Fibroblast of skin of right quadriceps (primary cell): ENCODE measurements at places on chromosomes 7 and 10.

GRCh38 chr7:110988890-110989501 is 101.9 kb upstream of the LRRN3 start:
- DNase-seq: no peak

DNA sequence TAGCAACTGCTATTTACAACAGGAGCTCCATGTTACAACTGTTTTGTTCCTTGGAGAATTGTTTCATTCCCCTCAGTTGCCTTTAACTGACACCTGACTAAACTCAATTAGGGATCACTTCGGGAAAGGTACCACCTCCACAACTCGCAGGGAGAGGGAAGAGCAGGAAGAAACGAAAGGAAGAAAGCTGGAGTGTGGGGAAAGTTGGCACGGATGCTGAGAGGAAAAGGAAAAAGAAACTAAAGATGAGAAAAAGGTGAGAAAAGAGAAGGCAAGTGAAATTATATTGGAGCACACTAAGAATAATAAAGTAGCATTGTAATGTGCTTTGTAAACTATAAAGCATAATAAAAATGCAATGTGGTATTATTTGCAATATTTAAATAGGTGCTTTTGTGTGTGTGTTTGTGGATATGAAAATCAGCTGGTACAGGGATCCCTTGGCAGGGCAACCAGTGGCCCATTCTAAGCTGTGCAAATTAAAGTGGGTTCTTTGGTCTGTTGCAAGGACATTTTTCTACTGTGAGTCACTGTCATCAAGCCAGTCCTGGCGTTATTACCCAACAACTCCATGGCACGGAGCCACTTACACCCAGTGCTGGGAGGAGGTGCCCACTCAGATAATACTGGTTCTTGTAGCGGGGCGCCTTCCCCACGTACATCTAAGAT is 45.9 kb downstream of the HIPK2 start:
- peak; percentile 82 for DNase-seq

DNA sequence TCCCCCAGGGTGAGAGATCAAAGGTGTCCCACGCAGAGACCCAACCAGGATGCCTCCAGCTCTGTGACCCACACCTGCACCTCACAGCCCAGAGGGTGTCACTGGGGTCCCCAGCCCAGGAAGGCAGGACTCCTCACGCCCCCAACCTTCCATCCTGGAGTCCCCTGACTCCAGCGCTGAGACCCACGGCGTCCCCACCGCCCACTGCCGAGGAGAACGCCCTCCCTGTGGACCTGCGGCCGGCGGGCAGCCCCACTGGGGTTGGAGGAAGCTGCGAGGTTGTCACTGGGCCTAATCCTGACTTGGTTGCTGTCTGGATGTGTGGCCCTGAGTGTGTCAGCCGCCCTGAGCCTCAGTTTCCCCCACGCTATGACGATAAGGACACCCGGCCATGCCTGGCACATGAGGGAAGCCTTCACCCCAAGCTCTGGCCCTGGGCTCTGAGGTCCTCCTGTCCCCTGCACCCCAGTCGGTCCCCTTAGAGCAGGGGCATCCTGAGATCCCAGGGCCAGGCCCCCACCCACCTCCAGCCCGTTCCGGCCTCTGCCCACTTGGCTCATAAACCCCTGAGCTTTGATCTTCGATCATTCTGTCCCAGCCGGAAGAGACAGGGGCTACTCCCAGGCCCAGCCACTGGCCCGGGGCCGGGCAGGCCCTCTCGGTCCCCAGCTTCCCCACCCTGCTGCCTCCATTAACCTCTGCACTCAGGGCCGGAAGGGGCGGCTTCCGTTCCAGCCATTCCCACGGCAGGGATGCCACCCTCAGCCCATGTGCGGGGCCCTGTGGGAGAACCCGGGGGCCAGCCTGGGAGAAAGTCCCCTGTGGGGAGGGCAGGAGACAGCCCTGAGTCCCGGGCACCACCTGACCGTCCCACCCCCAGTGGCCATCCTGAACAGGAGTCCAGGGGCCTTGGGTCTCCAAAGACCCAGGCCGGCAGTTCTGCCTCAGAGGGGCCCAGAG is 113.2 kb downstream of the MICALL2 start:
- no peak for DNase-seq

- DNase-seq: no peak
Observed at GRCh38 chr7:111510062-111510461, 52.2 kb downstream of the IMMP2L start.

- DNase-seq: no peak
Observed at GRCh38 chr10:70967591-70968587, 79.5 kb upstream of the PCBD1 start.

DNA sequence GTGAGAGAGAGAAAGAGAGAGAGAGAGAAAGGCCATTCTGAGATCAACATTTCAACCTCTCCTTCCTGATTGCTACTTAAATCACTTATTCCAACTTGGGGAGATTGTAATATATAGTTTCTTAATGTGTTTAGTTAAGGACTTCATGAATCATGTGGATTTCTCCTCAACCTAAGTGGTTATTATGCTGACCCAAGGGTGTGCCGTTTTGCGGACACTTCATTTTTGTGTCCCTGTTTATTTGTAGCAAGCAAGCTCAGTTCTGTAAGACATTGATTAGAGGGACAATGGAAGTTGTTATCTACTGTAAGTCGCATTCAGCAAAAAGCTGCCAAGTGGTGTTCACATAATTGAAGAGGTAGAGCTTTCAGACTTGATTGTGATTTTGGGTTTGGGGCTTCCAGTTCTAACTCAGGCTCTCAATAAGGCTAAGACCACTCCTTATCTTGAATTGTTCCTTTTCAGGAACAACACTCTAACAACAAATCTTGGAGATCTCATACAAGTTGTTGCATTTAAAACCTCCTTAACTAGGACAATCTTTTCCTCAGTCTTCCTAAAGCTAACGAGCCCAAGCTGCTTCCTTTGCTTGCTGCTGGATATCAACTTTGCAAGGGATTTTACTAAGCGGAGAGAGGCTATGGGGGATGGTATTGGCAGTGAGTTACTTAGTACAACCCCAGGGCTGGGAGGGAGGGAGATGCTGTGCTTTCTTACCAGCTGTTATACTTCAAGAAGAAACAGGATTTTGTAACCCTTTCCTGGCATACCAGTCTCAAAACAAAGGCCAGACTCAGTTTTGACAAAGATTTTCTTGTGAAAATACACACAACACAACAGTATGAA is 19.8 kb upstream of the COL1A2 start:
- peak; percentile 96 for DNase-seq

DNA sequence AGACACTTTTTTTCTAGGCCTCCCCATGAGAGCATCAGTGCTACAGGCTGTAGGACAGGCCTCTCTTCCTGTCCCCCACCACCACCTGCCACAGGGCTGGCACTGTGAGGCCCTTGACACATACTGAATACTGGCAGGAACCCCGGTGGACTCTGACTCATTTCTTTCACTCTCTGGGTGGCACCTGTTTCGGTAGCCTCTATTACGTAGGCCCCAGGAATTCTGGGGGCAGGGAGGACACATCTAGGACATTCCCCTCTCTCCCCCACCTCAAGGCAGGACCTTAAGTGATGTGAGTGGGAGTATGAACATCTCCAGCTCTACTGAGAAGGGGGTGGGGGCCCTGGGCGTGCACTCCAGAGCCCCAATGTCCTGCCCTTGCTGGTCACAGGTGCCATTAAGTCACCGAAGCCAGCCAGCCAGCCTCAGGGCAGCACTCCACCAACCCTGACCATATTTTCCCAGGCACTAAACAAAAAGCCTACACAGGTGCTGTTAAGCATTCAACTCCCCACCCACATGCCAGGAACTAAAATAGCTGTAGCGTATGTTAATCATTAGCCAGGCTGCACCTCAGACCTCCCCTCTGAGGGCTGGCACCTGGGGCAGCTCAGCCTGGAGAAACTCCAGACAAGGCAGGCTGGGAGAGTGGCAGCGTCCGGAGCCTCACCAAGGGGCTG is 8.9 kb downstream of the ANXA11 start:
- no peak for DNase-seq

GRCh38 chr7:56063500-56063881 is 595 bp upstream of the SUMF2 start:
- no peak for DNase-seq

GRCh38 chr10:132702601-132703418 is 83.1 kb downstream of the NKX6-2 start:
- DNase-seq: no peak

DNA sequence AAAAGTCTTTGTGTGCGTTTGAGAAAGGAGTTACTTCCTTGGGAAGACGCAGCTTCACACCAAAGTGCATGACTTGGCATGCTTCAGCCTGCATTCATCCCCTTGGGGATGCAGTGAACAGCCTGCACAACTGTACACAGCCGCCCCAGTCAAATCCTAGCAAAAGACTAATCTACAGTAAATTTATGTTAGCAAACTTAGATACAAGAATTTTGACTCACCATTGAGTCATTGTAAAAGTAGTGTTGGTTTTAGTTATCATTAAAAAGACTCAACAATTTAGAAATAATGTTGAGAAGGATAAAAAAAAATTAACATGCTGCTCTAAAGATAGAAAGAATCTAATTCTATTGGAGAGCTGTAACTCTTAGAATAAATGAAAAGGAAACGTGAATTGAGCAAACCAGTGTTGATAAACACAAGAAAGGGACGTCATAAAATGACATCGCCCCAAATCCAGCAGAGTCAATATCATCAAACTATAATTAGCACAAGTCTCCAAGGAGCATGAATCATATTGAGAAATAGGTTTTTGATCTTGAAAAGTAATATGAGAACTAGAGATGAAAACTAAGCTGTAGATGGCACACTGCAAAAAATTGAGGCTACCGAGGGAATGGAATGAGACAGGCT is 11.9 kb upstream of the OPTN start:
- peak; percentile 90 for DNase-seq

GRCh38 chr10:129335396-129335795 is 131.6 kb upstream of the MGMT start:
- no peak for DNase-seq

DNA sequence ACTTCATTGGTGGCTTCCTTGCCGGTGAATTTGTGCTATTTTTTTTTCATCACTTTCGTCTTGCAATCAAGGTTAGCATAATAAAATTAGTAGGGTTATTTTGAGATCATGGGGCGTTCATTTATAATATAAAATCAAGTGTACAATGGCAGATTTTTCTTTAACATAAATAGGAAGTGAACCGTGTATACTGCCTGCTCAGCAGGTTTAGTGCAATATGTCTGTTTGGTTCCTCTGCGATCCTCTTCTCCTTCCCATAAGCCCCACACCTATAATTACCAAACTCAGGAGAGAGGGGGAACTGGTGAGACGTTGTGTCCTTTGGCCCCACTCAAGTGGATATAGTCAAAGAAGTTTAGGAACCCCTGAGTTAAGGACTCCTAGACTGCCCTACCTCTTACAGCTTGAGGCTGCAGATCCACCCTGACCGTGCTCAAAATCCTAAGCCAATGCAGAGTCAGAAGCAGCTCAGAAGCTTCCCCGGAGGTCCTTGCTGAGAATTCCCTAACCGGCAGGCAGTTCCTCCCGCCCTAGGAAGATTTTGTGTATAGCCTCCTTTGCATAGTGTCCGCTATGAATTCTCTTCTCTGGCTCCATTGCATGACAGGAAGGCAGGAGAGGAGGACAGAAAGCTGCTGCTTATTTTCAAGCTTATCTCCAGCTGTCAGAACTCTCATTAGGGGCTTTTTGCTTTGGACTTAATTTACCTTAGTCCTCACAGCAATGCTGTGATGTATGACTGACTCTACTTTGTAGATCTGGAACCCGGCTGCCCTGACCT is 41.5 kb downstream of the PYROXD2 start:
- no peak for DNase-seq
